Fibroblast of mammary gland (primary cell): ENCODE measurements at places on chromosomes 12 and 14.

DNA sequence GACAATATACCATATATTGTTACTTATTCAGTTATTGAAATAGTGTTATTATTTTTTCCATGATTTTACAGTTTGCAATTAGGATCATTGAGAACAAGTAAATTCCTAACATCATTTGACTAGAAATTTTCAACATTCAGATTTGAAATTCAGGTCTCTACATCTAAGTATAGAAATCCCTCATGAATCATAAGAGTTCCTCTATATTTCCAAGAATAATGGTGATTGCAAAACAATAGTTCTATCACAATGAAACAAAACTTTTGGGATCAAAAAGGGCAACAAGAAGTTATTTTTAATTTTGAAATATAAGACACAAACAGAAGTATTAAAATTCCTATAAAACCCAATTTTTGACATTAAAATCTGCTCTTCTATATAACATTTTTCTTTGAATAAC is 10.8 kb downstream of the CLEC1A start:
- no peak for DNase-seq

DNA sequence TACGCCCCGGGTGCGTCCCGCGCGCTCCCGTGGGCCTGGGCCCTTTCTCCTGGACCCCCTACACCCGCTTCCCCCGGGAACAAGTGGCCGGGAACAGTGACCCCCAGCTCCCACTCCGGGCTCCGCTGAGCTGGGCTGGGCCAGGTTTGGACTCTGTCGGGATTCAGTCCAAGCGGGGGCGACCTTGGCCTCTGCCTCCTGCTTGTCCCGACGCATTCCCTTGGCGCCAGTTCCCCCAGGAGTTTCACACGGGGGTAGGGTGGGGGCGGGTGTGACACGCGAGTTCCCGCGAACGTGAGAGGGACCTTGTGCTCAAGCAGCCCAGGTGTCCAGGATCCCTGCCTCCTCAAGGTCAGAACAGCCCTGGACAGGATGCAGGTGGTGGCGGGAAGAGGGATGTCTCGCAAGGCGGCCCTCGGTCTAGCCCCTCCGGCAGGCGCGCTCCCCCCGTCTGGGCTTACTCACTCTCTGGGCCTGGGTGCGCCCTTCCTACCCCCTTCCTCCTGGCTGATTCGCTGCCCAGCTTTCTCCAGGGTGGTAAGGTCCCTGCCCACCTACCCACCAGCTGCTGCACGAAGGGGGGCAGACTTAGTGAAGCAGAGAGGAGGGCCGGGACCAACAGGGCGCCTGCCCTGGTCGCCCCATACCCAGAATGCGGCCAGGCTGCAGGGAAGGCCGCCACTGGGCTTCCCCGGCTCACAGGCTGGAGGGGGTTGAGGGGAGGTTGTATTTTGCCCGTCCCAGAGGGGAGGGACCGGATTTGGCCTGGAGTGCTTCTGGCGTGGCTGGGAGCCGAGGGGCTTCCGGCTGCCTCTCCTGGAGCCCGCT is 862 bp downstream of the CRIP2 start:
- DNase-seq = peak; percentile 26

DNA sequence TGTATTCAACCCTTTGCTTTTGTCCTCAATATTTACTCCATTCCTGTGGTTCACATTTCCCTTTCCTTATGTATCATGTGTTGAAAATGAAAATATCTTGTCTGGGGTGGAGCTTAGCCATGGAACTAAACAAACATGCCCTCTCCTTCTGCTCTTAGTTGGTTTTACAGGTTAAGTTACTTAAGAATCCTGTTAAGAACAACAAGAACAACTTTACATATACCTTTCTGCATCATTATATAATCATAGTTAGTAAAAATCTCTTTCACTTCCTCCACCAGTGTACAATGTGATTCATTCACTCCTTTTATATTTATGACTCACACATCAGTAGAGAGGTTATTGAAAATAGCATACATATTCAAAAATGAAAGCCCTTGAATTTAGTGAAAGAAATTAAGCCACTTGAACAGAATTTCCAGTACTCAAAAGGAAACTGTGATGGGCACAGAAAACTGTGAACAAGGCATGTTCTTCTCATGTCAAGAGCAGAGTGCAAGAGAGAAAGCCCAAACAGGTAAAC is 307.7 kb downstream of the CCDC91 start:
- peak; percentile 35 for DNase-seq

DNA sequence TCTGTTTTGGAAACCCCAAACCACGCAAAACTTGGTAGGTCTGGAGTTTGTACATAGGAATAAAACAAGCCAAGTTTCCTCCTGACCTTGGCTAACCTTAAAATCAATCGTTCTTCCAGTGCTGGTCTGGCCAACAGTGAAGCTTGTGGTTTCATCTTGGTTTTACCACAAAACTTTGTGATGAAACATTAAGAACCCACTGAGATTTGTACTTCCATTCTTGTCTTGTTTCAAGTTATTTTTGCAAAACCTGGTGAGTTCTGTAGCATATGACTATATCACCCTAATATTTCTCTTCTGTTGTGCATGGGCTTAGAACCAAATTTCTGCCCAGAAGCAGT is 26.4 kb downstream of the SIX1 start:
- DNase-seq = peak; percentile 91

DNA sequence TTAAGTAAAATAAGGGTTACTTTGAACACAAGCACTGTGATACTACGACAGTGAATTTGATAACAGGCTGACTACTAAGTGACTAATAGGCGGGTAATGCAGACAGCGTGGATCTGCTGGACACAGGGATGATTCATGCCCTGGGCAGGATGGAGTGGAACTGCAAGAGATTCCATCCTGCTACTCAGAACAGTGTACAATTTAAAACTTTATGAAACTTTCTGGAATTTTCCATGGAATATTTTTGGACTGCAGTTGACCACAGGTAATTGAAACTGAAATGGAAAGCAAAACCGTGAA is 46.0 kb downstream of the YEATS4 start:
- peak; percentile 95 for DNase-seq

DNA sequence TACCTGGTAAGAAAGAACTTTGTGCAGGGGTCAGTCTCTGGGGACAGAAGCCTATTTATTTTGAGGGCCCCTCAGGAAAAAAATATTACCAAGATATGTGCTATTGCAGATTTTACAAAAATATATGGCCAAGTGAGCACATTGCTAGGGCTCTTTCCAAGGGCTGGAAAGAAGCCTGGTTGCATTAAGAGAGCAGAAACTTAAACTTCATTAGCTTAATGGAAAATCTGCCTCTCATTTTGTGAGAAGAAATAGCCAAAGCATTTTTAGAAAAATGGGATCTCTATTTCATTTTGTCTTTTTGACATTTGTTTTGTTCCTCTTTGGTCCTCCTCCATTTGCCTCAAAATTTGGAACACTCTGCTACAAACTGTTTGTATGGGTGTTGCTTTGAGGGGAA is 283.5 kb downstream of the NELL2 start:
- no peak for DNase-seq

GRCh38 chr12:89707703-89708564 is 704 bp downstream of the ATP2B1 start:
- DNase-seq = no peak

- DNase-seq = no peak
Measured at GRCh38 chr14:103729496-103730448, 14.2 kb downstream of the ZFYVE21 start.

DNA sequence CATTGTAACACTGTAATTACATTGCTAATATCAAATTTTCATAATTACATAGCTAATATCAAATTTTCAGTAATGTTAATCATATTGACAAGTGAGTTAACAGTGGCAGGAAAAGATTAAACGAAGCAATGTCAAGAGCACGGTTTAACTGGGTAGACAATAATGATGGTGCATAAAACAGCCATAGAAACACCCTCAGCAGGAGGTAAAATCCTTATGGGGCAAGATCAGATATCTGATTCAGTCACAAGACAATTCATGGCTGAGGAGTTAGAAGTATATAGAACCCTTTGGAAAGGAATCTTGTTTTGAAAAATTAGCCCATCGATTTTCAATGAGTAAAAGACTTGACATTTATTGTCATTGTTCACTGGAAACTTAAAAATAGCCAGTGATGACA is 190.6 kb downstream of the SLC2A13 start:
- DNase-seq = no peak

GRCh38 chr12:40172879-40173278 is 51.9 kb upstream of the LRRK2 start:
- no peak for DNase-seq

GRCh38 chr14:92519246-92520101 is 5.9 kb downstream of the RIN3 start:
- no peak for DNase-seq

DNA sequence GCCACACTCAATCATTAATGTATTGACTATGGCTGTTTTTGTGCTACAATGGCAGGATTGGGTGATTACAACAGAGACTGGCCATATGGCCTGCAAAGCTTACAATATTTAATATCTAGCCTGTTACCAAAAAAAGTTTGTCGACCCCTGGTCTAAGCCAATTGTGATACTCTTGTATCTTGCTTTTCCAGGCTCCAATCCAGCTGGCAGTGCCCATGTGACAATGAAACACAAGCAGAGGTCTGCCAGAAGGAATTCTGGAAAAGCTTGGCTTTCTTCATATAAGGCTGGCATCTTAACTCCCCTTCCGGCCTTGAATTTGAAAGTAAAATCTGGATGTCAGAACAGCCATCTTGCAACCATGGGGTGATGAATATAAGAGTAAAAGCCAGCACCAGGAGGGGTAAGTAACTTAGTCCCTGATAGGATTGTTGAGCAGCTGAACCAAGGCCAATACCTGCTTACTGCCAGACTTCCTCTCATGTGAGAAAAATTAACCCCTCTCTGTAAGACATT is 458.7 kb downstream of the TMTC2 start:
- no peak for DNase-seq

DNA sequence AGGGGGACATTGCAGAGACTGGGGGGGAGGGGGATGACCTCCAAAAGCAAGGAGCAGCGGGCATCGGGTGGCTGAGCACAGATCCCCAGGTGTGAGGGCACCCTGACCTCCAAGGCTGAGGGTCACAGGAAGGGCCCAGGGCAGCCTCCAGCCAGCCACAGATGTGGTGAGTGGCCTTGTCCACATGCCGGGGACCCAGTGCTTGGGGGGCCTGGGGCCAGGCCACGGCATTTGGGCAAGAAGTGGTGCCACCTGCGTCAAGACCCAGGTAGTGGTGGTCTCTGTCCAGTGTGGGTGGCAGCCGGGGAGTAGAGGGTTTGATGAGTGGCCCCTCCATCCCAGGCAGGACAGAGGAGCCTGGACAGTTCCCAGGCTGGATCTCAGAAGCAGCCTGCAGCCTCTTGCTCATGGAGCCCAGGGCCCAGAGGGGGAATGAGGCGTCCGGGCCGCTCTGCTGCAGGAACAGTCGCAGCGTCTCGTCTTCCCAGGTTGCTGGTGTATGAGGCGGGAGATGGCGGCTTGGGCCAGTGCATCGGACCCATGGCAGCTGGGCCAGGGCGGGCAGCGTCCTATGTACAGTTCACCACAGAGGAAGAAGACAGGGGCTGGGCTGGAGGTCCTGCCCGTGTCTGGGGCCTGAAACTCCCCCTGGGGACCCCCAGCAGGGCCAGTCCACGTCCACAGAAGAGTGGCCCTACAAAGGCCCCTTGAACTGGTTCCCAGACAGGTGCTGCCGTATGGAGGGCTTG is 33.5 kb downstream of the CCNK start:
- no peak for DNase-seq

GRCh38 chr12:42799966-42800365 is 210.4 kb upstream of the PRICKLE1 start:
- DNase-seq = no peak

GRCh38 chr12:28247806-28248205 is 57.5 kb downstream of the CCDC91 start:
- no peak for DNase-seq

- DNase-seq = no peak
Measured at GRCh38 chr12:197911-198695, 15.9 kb downstream of the SLC6A12 start.

DNA sequence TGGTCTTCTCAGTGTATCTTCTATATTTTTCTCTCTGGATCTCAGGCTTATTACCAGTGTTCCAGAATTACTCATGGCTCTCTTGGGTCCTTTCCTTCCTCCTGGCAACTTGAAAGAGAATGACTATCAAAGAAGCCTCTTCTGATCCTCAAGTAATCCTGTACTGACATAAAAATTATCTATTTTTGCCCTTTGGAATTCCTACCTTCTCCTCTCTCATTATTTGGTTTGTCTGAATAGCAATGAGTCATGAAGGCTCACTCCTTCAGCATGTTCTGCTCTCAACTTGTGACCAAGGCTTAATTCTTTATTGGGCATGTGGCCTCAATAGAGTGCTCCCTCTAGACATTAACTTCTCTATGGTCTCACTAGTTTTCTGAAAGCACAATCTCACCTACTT is 553.6 kb upstream of the ATP2B1 start:
- DNase-seq = peak; percentile 56

DNA sequence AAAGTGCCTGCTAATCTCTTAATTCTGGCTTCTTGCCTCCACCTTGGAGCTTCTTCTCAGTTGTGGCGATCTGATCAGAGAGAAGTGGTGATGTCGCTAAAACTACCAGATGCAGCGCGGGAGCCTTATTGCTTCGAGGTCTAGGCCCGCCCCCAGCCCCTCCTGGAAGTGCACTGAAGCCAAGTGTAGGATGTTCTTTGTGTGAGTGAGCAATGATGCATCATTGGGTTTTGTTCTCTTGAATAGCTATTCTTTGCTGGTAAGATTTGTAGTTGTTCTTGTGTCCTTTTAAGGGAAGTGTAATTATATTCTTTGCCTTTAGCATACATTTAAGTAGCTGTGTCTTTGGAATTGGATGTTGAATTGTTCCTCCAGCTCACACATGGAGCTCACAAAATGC is 35.8 kb downstream of the MTHFD1 start:
- peak; percentile 85 for DNase-seq

- no peak for DNase-seq
Measured at GRCh38 chr12:115251727-115252126, 567.8 kb upstream of the TBX3 start.

DNA sequence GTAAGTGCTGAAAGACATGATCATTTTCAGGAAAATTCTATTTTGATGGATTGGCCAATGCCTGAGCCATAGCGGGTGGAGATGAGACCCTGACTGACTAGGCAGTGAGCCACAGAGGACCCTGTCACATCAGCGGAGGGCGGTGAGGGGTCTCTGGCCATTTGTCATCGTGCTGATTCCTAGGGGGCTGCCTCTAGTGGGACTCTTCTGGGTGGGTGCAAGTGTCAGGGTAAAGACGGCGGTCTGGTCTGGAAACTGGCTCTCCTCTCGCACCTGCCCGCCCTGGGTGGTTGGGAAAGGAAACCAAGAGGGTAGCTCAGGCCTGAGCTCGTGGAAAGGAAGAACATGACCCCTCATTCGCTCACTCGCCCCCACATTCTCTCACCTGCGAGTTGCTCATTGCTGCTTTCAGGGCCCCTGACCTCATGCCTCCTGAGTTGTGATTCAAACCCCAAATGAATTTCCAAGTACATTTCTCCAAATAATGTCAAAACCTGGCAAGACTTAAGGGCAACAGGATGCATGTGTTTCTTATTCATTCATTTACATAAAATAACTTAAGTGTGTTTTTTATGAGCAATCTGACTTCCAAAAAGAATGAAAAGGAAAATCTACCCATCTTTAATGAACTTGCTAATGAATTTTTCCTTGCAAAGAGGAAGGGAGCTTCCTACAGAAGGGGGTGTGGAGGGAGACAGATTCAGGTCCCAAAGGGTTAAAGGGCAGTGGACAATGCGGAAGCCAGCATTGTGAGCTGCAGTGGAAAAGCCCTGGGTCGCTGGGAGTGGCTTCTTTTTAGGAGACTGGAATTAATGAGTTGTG is 12.8 kb downstream of the MEG3 start:
- peak; percentile 73 for DNase-seq
